ENCODE measurements at places on chromosomes 4 and X.

- no peak for DNase-seq
These were observed 1428.0 kb downstream of the PCDH7 start for GRCh38 chr4:32148111-32148666.

DNA sequence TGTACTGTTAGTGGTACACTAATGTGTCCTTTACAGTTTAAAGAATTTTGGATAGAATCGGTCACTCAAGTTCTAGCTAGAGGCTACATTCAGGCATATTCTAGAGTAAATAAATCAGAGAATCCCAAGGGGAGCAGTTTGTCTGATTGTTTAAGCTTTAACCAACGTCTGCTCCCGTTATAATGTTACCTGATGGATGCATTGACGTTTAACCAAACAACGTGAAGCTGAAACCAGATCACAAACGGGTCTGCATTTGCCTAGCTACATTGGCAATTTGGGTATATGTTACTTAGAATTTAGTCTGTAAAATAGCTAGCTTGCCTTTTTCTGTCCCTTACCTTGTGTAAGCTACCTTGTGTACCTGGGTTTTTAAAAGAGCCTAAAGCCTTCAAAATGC is 1.6 kb downstream of the PI4K2B start:
- no peak for DNase-seq

DNA sequence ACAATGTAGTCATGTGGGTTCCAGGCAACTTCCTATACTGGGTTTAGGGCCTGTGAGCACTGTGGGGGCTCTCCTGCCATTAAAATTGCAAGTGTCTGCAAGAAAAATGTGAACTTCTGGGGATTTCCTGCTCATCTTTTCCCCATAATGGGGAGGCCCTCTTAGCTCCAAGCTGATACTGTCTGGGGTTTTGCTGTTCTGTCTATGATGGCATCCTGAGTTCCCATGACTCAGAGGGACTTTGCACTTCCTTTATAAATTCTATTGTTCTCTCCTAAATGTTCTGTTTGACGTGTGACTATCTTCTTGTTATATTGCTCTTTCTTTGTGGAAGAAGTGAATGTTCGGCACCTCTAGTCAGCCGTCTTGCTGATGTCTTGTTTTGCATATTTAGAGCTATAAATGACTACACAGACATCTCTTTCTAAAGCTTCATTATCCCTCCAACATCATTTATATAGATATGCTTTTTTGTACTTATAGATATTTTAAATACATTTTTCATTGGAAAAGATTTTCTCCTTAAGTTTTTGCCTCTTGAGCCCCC is 465.8 kb downstream of the NAF1 start:
- no peak for DNase-seq

GRCh38 chrX:100995469-100995868 is 26.0 kb downstream of the ARL13A start:
- DNase-seq, result no peak

- no peak for DNase-seq
These were observed 27.0 kb downstream of the DHX15 start for GRCh38 chr4:24557026-24558025.

GRCh38 chr4:184417802-184418511 is 56.4 kb downstream of the IRF2 start:
- DNase-seq, result no peak

DNA sequence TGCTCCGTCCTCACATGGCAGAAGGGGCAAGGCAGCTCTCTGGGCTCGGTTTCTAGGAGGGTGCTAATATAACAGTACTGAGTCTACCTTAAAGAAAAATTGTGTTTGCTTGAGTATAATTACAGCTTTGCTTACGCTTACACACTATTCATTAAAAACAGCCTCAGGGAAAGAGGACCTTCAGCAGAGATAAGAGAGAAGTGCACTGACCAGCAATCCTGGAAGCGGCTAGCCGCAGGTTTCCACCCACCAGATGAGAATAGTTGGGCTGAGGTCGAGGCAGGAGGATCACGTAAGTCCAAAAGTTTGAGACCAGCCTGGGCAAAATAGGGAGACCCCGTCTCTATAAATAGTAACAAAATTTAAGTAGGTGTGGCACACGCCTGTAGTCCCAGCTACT is 15.2 kb upstream of the MRFAP1 start:
- no peak for DNase-seq

DNA sequence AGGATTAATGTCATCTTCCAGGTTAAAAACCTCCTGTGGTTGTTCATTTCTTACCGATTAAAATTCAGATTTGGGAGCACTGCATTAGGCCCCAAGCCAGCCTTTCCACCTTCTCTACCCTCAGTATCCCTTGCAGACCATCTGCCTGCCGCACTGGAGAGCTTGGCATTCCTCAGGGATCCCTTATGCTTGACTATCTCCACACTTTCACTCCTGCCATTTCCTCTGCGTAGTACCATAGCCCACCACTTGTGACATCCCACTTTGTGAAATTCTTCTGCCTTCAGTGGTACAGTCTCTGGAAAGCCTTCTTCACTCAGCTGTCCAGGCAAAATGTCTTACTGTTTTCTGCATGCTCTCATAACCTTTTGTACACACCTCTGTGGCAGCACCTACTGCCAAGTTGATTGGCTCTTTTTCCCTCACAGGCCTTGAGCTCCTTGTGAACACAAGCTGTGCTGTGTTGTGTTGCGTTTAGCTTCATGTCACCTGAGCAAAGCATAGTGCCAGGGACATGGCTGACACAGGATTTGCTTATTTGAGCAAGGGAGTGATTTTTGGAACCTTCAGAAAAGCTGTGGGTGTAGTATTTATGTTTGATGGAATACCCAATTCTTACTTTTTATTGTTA is 156.4 kb downstream of the ARX start:
- no peak for DNase-seq

GRCh38 chr4:1808851-1809753 is 16.0 kb downstream of the FGFR3 start:
- no peak for DNase-seq

GRCh38 chr4:52914051-52914605 is 52.0 kb downstream of the RASL11B start:
- no peak for DNase-seq

- DNase-seq, result no peak
These were observed 237.7 kb downstream of the GALNTL6 start for GRCh38 chr4:172050911-172051310.

GRCh38 chrX:29090811-29091210 is 503.6 kb downstream of the IL1RAPL1 start:
- DNase-seq, result no peak

Data from effector CD8-positive, alpha-beta T cell (primary cell).